Stimulated activated naive CD8-positive, alpha-beta T cell treated with anti-CD3 and anti-CD28 coated beads, Interleukin-15, Interleukin-2, amounts not matched to agents 100 U/mL and 50 U/mL, for 24 hours (primary cell): ENCODE measurements at places on chromosomes 16 and 17.

DNA sequence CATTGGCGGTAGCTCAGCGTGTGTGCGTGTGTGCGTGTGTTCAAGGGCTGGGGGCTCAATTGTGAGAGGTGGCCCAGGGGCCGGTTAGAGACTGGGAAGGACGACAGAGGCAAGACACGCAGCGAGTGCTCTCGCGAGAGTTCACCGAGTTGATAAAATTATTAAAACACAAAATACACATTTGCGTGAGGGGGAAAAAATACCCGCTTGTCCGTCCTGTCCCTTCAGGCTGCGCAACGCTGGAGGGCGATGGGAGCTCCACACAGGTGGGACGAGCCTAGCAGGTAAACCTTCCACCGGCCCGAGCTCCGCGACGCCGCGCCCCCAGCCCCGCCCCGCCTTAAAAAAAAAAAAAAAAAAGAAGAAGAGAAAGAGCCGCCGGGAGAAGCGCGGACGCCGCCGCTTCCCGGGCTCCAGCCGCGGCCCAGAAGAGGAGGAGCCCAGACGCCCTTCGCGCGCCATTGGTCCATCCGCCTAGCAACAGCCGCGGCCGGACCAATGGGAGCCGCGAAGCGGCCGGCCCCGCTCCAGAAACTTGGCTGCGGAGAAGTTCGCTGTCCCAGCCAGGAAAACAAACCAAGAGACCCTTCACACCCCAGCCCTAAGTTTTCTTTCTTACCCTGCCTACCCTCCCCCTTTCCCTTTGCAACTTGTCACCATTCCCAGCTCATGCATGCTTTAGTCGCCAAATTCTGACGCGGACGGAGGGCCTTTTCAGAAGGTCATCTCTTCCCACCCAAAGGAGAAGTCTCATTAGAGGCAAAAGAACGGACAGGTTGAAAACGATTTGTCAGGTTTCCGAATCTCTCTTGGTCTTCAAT, 169.9 kb upstream of the MAF start:
- peak; percentile 67 for DNase-seq

GRCh38 chr17:43327834-43328420, 70.9 kb upstream of the ARL4D start:
- no peak for DNase-seq

- DNase-seq, result no peak
These were observed 14.4 kb downstream of the SLFN5 start for GRCh38 chr17:35257208-35257659.

DNA sequence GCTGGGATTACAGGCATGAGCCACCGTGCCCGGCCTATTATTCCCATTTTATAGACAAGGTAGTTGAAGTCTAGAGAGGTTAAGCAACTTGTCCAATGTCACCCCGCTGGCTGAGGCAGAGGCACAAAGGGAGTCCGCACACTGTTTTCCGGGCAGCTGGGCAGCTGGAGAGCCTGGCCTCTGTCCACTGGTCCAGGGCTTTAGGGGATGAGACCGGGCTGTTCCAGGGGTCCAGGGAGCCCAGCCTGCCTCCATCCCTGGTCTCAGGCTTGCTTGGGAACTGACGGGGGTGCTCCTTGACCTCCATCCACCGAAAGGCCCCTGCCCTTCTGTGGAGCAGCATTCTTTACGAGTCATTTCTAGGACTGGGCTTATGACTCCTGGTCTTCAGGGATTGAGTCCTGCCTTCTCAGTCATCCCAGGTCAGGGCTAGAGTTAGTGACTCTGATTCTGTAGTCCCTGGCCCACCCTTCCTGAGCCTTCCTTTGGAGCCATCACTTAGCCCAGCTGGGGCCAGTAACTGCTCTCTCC, 37.5 kb downstream of the SOCS3 start:
- DNase-seq, result no peak

DNA sequence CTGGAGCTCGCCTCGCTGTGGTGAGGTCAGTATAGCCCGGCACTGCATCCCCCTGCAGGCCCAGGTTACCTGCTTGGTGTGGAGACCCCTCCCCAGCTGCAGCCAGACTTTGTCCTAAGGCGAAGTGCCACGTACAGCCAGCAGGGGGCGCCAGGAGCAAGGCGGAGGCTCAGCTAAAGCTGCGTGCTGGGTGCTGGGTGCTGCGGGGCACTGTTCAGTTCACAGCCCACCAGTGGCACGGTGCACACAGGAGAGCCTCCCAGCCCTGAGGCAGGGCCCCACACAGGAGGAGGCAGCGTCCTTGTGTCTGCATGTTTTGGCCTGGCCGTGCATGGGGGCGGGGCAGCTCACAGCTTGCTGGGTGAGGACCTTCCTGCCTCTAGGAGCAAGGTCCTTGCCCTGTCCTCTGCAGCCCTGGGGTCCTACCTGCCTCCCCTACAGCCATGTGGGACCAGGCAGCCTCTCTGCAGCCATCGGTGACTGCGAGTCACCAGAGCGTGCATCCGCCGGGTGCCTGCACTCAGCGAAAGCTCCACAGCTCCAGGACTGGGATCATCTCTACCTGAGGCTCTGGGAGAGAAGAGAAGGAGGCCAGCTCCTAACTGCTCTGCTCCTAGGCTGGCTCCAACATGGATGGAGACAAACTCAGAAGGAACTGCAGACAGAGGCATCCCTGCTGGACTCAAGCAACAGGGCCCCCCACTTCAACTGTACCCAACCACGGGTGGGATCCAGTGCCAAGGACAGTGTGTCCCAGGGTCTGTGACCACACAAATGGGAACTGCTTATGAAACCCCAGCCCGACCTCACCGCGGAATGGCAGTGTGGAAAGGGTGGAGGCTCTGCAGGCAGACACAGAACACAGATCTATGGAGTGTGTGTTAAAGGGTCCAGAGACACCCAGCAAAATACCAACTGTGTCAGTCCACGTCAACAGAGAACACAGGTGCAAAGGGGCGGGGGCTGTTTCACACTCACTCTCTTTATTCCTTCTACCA, 19.0 kb downstream of the SLC7A5 start:
- peak; percentile 74 for DNase-seq

DNA sequence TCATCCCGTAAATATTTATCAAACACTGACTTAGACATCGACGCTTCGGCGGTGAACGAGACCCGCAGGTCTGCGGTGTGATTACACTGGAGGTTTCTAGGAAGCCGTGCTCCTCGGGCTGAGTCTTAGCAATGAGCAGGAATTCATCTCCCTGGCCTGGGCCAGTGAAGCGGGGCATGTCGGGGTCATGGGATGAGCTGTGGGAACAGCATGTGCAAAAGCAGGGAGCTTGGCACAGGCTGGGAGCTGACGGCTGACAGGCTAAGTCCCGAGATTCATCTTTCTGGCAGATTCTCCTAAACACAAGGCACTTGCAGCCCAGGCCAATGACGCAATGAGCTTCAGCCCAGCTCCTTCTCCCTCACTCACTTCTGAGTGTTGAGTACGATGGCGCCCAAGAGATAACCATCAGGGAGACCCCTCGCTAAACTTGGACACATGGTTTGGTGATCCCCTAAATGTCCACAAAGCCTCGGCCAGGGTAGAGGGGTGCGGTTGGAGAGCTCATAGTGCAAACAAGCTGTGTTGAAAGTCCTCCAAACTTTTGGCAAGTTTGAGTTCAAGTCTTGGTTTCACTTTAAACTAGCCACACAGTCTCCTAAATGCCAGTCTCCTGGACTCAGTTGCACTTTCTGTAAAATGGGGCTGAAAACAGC, 12.8 kb downstream of the CRISPLD2 start:
- no peak for DNase-seq

DNA sequence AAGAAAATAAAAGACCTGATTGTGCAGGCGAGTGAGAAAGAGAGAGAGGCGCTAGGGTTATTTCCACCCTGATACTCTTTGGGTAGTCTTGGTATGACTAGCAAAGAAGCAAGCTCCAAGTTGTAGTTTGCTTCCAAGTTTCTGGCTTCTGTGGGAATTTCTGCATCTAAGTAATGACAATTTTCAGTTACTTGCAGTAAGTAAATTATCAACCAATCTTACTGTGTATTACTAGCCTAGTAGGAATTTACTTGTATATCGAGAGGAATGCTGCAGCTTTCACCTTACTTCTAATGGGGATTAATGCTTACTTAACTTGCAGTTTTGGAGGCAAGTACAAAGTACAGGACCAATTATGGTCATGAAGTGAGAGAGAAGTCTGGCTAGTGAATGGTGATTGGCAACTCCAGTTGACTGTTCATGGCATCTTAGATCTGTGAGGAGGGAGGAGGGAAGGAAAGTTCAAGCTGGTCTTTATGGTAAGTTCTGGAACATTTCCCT, 31.9 kb downstream of the TENT4B start:
- DNase-seq, result no peak

DNA sequence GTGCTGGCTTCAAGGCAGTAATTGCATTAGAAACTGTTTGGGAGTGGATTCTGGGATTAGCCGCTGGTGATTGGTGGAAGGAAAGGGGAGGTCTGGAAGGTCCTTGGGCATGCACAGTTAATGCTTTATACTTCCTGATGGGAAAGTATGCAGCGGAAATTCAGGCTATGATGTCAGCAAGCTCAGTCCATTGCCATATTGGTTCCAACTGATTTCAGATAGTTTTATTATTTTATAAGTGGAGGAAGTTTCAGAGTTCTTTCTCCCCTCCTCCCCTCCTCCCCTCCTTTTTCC, 8.1 kb upstream of the CMTR2 start:
- DNase-seq, result no peak

GRCh38 chr17:66405836-66406677, 103.6 kb downstream of the PRKCA start:
- no peak for DNase-seq

- no peak for DNase-seq
These were observed 1.2 kb upstream of the FLYWCH1 start for GRCh38 chr16:2910441-2910969.

GRCh38 chr17:76584427-76585032, 1.1 kb downstream of the ST6GALNAC2 start:
- DNase-seq, result no peak

GRCh38 chr17:63474174-63474573, 2.7 kb upstream of the ACE start:
- DNase-seq, result no peak

DNA sequence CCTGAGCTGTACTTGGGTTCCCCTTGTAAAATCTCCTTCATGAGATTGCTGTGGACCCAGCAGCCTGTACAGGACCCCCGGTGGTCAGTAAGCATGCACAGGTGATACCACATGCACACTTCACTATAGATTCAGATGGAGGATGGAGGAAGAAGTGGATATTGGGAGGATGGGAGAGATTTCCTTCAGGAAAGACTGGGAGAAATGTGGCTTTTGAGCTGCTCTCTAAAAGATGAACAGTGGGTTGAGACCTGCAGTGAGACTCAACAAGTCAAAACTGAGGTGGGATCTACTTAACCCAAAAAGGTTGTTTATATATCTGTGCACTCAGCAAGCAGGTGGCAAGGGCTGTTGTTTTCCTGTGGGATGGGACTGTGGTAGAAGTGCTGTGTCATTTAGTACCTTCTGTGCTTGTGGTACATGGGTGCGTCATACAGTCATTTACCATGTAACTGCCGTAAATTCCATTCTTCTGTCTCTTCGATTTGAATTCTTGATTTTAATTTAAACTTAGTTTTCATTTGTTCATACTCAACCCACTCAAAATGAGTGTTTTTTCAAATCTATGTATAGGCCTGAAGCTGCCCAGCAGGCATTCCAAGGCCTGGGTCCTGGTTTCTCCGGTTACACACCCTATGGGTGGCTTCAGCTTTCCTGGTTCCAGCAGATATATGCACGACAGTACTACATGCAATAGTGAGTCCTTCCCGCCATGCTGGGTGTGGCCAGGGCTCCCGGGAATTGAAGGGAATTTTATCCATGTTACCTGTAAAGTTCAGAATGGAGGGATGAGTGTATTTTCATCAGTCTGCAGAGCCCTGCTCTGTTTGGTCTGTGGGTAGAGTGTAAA, 6.9 kb downstream of the HERPUD1 start:
- peak; percentile 50 for DNase-seq

- DNase-seq, result no peak
These were observed 113.9 kb downstream of the AMFR start for GRCh38 chr16:56311208-56312027.

DNA sequence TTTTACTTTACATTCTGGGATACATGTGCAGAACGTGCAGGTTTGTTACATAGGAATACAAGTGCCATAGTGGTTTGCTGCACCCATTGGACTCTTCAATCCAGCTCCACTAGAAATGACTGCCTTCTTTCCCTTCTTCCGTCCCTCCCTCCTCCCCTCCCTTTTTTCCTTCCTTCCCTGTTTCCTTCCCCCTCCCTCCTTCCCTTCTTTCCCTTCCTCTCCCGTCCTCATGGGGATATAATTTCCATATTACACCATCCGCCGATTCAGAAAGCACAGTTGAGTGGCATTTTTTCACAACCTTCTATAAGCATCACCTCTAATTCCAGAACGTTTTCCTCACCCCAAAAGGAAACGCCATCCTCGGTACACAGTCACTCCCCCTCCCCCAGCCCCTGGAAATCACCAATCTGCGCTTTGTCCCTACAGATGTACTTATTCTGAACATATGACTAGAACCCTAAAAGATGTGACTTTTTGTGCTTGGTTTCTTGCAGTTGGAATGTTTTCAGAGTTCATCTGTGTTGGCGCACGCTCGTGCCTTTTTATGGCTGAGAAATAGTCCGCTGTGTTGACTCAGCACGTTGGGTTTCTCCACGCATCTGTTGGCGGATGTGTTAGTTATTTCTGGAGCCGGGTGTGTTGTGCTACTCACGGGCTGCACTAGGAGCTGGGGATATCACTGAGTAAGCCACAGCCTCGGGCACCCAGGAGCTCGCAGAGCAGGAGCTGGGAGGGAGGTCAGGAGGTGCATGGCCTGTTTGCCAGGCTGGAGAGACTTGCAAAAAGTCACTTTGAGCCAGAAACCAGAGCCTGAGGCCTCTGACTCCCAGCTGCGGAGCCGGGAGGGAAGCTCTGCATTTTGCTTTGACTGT, 336.4 kb downstream of the SEC14L1 start:
- DNase-seq, result no peak

GRCh38 chr17:77421630-77421972, 280.8 kb downstream of the SEC14L1 start:
- peak; percentile 16 for DNase-seq

DNA sequence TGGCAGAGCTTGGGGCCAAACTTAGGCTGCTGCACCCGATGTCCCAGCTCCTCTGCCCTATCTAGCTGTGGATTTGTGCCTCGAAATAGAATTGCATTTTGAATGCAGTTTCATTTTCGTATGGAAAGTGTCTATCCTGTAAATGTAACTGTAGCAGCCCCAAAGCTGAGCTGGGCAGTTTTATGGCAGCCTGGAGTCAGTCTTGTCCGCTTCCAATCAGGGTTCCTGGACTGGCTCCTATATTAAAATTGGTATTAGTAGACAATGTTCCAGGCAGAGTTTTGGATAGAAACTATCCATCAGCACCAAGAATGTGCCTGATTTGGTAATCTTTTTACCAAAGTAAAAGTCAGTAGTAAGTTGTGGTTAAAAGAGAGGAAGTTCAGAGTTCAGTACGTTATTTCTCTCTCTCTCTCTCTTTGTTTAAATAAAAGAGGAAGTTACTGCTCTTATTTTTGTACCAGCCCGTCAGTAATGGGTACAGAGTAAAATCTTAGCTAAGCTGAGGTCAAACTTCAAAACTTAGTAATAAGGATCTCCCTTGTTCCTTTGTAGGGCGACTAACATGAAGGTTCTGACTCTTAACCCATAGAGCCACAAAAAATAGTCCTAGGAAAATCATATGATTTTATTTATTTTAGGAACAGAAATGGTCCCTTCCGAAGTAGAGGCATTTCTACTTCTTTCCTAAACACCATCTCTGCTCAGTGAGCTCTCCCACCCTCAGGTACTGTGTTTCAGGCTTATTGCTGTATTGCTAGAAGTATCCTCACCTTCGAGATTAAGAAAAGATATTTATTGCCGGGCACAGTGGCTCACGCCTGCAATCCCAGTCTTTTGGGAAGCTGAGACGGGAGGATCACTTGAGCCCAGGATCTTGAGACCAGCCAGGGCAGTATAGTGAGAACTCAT, 28.0 kb downstream of the PRKCB start:
- DNase-seq, result no peak
